Activated naive CD4-positive, alpha-beta T cell treated with anti-CD3 and anti-CD28 coated beads for 36 hours (primary cell): ENCODE measurements at places on chromosomes 6 and 20. TPM values are rescaled to one million over a fixed set of nuclear protein-coding genes. Genes with fewer than 3 reads are reported as not detected.

The COL11A2 gene
- total RNA-seq: 0.88 TPM

GRCh38 chr6:19849755-19850154 lies 12.6 kb downstream of the ID4 start:
- no peak for DNase-seq

The ILRUN gene
- total RNA-seq: 53.3 TPM

GRCh38 chr6:68368845-68369244 lies 266.2 kb upstream of the ADGRB3 start:
- no peak for DNase-seq

DNA sequence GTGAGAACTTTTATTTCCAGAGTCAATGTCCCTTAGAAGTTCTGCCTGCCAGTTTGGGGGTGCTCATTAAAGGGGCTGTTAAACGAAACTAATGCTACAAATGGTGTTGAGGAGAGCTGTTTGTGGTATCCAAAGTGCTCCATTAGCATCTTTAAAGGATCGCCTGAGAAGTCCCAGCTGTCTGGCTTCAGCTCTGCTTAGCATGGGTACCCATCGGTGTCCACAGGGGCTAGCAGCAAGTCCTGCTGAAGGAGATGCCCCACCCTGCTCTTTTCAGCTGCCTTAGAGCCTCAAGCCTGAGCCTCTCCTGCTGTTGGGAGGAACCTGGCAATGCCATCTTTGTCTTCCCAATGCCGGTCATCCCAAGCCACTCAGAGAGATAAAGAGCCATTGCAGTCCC lies 111.1 kb downstream of the FOXO3 start:
- DNase-seq: no peak

GRCh38 chr6:155314773-155315515 lies 660 bp upstream of the TFB1M start:
- DNase-seq: peak; percentile 75

DNA sequence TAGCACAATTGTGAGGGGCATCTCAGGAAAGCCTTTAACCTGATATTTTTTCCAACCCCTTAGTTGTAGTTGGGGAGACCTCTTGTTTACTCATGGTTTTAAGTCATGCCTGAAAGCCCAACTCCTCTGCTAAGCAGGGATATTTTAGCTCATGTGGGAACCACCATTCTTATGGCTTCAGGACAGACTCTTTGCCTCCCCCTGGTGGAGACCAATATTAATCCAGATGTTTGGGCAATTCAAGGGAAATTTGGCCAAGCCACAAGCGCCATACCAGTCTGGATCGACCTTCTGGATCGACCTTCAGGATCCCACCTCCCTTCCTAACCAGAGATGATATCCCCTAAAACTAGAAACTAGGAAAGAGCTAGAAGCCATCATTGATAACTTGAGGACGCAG lies 211.2 kb downstream of the C6orf118 start:
- no peak for DNase-seq
